ENCODE measurements at places on chromosomes 13 and 19.

DNA sequence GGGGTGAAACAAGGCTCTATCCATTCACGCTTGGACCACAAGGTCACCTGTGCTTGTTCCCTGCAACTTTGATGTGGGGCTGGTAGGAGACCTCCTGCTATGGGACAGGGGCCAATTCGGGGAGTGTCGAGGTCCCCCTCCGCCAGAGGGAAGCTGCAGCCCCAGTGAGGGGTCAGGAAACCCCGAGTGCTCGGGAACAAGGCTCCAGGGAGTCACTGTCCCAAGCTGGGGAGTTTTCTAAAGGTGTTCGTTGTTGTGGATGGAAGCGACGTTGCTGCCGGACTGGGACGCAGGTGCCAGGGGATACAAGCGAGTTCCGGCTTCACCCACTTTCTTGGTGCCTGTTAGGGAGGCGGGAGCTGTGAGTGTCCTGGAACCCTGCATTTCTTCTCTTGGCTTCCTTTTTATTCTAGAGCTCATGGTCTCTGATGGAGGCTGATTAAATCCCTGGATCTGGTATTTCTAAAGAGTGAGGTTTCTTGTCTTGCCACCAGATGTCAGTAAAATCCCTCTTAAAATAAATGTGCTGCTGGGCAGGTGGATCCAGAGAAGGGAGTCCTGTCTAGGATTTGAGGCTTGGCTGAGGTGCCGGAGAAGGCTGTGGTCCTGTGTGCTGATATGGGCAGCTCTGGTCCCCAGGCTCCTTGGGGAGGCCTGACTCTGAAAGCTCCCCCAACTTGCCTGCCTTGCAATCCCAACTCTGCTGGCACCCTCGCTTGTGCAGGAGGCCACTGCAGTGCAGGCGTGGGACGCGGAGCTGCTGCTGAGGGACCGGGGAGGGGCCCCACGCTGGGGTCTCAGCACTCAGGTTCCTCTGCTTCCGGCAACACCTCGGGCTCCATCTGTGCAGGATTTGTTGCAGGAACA lies 153.9 kb downstream of the TEX29 start:
- DNase-seq, result no peak

- DNase-seq, result no peak
Observed at GRCh38 chr19:40576151-40576584, 505 bp upstream of the SHKBP1 start.

DNA sequence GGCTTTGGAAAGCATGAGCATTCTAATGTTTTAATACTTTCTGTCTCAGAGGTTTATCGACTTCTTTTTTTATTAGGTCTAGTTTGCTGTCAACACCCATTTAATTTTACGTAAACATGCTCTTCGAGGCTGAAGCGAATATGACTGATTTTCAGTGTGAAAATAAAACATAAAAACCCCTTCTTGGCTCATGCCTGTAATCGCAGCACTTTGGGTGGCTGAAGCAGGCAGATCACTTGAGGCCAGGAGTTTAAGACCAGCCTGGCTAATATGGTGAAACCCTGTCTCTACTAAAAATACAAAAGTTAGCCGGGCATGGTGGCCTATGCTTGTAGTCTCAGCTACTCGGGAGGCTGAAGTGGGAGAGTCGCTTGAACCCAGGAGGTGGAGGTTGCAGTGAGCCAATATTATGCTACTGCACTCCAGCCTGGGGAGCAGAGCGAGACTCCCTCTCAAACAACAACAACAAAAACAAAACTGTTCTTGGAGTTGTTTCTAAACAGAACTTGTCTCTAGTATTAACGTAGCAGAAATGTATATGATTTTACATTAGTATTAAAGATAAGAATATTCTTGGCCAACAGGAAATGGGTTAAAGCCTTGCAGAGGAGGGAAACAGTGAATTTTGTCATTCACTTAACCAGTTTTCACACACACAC lies 7.1 kb upstream of the IGFL3 start:
- DNase-seq, result no peak

GRCh38 chr13:52161181-52161646 lies 1.8 kb upstream of the NEK3 start:
- DNase-seq, result no peak

DNA sequence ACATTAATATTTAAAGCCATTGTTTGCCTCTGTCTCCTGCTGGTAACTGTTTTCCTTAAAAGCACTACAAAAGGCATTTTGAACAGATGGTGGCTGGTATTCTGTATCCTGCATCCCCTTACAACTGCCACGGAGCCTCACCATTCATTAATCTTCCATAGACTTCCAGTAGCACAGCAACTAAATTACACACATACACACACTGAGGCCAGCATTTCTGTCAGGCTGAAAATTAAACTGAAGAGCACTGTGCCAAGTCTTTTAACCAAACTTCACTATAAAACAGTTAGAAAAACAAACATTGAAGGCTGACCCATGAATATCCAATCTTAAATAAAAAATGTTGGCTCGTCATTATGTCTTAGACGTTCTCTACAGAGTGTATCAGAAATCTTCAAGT lies 697.8 kb downstream of the DACH1 start:
- no peak for DNase-seq

DNA sequence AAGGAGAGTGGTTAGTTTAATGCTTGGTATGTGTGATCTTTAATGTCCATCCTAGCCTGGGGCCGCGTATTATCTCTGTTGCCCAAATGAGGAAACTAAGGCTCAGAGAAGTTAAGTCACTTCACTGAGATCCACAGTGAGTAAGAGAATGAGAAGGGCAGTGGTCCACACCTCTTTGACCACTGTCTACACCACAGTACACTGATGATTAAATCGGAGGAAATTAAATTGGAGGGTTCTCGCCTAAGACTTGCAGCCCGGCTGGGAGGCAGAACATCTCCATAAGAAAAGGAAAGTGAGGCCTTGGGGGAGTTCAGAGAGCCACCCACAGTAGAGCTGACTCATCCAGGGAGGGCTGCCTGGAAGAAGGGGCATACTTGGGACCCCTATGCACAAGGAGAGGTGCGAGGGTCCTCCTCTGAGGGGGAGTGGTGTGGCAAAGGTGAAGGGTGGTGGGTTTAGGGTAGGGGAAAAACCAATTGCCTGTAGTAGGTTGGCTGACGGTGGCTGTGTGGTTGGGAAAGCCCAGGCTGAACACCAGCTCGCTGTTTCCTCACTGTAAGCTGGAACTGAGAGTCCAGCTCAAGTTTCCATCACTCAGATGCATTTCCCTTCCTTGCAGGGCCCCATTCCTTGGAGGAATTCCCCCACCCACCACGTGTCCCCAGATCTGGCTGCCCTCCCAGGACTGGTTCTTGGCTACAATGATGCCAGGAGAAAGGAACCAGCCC lies 15.0 kb upstream of the DHRS12 start:
- peak; percentile 50 for DNase-seq

DNA sequence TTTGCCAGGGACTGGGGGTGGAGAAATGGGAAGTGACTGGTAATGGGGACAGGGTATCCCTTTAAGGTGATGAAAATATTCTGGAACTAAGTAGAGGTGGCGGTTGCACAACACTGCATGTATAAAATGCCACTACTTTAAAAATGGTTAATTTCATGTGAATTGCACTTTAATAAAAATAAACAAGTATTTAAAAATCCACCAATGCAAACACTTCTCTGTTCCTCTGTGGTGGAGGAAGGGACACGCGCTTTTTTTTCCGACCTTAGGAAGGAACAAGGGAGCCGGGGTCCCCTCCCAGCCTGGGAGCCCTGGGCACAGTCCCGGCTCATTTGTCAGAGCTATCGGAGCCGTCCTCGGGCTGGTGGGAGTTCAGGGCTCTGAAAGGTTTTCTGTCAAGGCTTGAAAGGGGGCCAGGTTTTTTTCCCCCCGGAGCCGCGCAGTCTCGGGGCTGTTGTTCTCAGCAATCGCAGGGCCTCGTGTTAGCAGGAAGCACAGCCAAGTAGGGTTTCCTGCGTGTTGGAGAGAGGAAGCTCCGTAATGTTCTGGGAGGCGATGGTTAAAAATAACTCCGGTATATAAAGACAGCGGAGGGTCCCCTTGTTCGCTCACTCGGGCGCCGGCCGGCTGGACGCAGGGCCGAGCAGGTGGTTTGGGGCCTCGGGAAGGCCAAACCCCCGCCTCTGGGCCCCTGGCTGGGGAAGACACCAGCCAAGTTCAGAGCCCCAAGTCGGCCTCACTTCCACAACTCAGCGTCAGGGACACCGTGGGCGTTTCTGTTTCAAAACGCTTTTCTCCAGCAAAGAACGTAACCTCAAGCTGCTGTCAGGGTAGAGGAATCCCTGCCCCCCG lies 41.2 kb upstream of the KLF2 start:
- DNase-seq, result peak; percentile 71

- DNase-seq, result no peak
Observed at GRCh38 chr19:20925481-20925880, 2.4 kb downstream of the ZNF85 start.

DNA sequence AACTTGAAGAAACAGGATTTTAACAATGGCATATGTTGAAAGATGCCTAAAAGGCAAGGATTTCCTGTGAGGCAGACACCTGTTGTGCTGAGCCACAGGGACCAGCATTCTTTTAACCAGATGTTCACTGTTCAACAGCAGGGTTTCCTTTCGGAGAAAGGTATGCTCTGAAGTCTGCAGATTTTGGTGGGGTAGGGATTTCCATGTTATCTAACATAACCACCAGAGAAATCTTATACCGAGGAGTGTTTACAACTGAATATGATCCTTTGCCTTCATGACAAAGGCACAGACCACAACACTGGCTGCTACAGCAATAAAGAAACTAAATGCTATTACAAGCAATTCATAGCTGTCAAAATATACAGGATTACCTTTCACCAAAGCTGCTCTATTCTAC lies 48.1 kb downstream of the MPHOSPH8 start:
- no peak for DNase-seq

- DNase-seq, result no peak
Observed at GRCh38 chr13:35389535-35389934, 87.0 kb downstream of the MAB21L1 start.

DNA sequence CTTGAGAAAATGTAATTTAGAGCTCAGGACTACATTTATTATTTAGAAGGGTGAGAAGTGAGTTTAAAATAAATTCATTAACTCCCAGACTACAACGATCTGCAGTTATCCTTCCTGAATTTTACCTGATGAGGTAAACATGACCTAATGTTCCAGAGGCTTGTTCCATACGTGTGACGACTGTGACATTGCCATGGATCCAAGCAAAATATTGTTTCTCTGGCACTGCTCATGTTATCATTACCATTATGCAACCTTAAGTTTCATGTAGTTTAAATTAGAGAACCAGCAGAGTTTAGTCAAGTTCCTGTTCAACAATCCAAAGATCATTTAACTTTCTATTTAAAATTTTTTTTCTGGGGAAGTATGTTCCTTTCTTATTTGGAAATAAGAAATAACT lies 279.6 kb downstream of the KLF5 start:
- no peak for DNase-seq

- no peak for DNase-seq
Observed at GRCh38 chr13:40164133-40164532, 502.3 kb downstream of the FOXO1 start.

- no peak for DNase-seq
Observed at GRCh38 chr19:31254180-31254551, 95.1 kb downstream of the TSHZ3 start.

- no peak for DNase-seq
Observed at GRCh38 chr13:45448965-45449559, 15.7 kb upstream of the COG3 start.

DNA sequence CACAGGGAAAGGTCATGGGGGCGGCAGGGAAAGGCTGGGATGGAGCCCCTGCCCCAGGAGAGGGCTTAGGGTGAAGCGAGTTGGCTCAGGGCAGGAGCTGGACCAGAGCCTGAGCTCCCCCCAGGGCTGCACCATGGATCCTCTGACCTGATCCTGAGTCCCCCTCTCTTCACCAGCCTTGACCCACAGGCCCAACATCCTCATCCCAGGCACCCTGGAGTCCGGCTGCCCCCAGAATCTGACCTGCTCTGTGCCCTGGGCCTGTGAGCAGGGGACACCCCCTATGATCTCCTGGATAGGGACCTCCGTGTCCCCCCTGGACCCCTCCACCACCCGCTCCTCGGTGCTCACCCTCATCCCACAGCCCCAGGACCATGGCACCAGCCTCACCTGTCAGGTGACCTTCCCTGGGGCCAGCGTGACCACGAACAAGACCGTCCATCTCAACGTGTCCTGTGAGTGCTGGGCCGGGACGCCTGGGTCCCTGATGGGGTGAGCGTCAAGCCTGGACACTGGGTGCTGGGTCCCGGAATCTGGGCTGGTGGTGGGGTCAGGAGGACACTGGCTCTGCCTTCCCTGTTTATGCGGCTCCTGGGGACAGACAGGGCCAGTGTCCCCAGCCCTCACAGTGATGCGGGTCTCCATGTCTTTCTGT lies 842 bp downstream of the SIGLEC9 start:
- DNase-seq, result no peak

- no peak for DNase-seq
Observed at GRCh38 chr19:30350692-30351663, 21.2 kb upstream of the ZNF536 start.

- DNase-seq, result no peak
Observed at GRCh38 chr19:6088602-6089049, 21.7 kb downstream of the RFX2 start.

DNA sequence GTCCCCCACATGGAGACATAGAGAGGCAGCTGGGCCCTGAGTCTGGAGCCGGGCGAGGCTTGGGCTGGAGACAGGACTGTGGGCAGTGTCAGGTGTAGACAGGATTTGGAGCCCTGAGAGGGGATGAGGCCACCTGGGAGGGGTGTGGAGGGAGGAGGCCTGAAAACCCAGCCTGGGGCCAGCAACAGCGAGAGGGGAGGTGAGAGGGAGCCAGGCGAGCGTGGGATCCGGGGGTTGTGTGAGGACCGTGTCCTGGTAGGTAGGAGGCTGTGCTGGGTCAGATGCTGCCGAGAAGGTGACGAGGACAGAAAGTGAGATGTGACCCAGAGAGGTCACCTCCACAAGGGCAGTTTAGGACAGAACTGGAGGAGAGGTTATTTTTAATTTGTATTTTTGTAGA lies 7.4 kb downstream of the MPND start:
- DNase-seq, result no peak

DNA sequence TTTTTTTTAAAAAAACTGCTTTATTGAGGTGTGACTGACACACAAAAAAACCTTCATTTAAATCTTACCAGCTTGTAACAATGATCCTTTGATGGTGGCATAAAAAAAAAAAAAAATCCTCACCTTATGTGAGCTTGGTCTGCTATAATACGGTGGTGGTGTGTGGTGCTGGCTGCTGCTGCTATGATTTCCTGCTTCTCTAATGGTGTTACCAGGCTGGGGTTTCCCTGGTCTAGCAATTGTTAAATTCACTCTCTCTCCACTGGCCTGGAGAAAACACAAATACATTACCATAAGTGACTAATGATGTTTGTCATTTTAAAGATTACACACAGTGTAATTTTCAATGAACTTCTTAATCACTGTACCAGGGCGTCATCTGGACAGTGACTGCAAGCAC lies 60.6 kb downstream of the LNX2 start:
- no peak for DNase-seq
